BJ (cell line): ENCODE measurements at places on chromosomes 1 and 21. TPM values are rescaled to one million over a fixed set of nuclear protein-coding genes. Genes with fewer than 3 reads are reported as not detected.

GBP7 gene
- polyA plus RNA-seq = not detected in 2 replicates

ELF3 gene
- polyA plus RNA-seq = 0.02 and 0.21 TPM in 2 replicates

- DNase-seq = no peak
These were observed 10.1 kb upstream of the GPR153 start for GRCh38 chr1:6271006-6271405.

DNA sequence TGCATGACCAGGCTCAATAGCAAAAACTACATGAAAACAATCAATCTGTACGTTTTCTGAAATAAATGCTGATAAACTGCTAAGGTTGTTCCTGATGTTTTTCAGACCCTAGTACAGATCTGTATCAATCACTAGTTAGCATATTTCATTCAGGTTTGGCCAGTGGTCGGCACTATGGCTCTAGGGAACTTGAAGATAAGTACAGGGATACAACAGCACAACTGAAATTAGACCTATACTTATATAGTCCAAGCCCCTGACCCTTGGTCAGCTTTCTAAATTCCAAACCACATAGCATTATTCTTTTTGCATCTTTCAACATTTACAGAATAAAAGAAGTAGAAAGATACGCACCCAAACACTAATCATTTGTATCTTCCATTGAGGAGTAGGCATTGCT lies 142.7 kb downstream of the PLPPR4 start:
- DNase-seq = no peak

GRCh38 chr1:9881838-9882249 lies 28.2 kb downstream of the CTNNBIP1 start:
- no peak for DNase-seq

GRCh38 chr1:154342836-154343472 lies 17.6 kb downstream of the ATP8B2 start:
- DNase-seq = no peak

LENEP gene
- not detected in 2 replicates for polyA plus RNA-seq

EVI5 gene
- polyA plus RNA-seq = 8.6 and 13.0 TPM in 2 replicates

POU3F1 gene
- polyA plus RNA-seq = not detected in 2 replicates

DNA sequence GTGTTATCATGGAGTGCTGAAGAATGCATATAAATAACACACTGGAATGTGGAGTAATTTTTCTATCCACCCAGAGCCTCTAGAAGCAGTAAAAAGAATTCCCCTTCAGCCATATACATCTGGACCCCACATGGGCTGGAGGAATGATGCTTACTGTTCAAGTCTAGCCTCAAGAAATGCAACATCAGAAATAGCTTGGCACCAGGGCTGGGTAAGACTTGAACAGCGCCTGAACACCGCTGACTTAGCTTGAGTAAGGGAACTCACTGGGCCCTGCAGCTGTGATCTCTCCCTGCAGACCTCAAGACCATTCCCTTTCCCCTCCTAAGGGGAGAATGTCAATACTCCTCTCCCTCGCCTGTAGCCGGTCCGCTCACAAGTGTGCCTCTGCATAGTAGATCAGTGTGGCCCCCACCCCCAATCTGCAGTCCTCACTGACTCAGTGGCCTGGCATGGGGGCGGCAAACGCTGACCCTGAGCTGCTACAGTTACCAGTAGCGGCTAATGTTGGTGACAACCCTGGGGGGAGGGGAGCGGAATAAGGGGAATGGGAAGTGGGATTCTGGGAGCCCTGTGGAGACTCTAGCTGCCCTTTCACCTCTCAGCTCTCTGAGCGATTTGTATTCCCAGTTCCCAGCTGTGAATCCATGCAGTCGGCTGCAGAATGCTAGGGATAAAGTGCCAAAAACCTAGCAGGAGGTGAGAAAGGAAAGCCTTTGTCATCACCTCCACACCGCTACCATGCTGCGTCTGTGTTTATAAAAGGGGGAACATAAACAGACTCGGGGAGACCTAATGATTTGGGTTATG lies 483.9 kb downstream of the DISC1 start:
- DNase-seq = peak; percentile 93

GRCh38 chr1:51526248-51526647 lies 7.2 kb upstream of the EPS15 start:
- DNase-seq = no peak

TLCD4 gene
- polyA plus RNA-seq = 0.09 and 0.20 TPM in 2 replicates

HCRTR1 gene
- polyA plus RNA-seq = not detected in 2 replicates

DNA sequence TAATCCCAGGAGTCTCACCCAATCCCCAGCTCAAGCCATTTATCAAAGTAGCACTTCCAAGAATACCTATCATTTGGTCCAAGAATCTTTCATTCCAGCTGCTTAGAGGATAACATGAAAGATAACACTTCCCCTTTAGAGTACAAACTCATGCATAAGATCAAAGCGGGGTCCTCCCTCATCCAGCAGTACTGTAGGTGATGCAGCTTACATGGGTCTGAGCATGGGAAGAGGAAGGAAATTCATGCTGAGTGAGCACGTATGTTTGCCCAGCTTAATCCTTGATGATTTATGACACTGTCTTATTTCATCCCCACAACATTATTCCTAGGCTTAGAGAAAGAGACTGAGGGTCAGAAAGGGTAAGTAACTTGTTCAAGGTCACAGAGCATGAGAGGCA lies 167.1 kb upstream of the GJB5 start:
- no peak for DNase-seq

GRCh38 chr1:41720861-41721410 lies 197.8 kb downstream of the HIVEP3 start:
- DNase-seq = no peak

TNN gene
- polyA plus RNA-seq = not detected in 2 replicates

- no peak for DNase-seq
These were observed 904.5 kb downstream of the PLA2G4A start for GRCh38 chr1:187733232-187733631.

GRCh38 chr1:29708381-29708780 lies 472.1 kb downstream of the PTPRU start:
- no peak for DNase-seq

PTPN22 gene
- polyA plus RNA-seq = 0.02 and 0.06 TPM in 2 replicates

GRCh38 chr1:59332983-59333382 lies 36.1 kb downstream of the FGGY start:
- DNase-seq = peak; percentile 23

GUCA2B gene
- not detected in 2 replicates for polyA plus RNA-seq

DNA sequence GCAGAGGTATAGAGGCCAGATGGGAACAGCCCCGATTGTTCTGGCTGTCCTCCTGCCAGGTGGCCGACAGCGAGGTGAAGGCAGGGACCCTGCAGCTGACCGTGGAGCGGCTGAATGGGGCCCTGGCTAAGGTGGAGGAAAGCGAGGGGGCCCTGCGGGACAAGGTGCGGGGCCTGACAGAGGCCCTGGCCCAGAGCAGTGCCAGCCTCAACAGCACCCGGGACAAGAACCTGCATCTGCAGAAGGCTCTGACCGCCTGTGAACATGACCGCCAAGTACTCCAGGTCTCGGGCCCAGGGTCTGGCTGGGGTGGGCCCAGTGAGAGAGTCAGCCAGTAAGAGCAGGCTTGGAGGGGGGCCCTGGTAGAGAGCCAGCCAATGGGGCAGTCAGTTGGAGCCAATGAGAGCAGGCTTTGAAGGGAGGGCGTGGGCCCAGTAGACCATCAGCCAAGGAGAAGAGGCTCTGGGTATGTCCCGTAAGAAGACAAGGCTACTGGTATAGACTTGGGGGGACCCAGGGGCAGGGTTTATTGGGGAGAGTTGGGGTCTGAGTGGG lies 11.3 kb downstream of the MFAP2 start:
- no peak for DNase-seq

GRCh38 chr1:169513208-169513607 lies 27.5 kb upstream of the SLC19A2 start:
- DNase-seq = no peak

GRCh38 chr1:17607644-17608581 lies 68.4 kb downstream of the ARHGEF10L start:
- no peak for DNase-seq

CFHR1 gene
- polyA plus RNA-seq = 0.26 and 0.33 TPM in 2 replicates

DNA sequence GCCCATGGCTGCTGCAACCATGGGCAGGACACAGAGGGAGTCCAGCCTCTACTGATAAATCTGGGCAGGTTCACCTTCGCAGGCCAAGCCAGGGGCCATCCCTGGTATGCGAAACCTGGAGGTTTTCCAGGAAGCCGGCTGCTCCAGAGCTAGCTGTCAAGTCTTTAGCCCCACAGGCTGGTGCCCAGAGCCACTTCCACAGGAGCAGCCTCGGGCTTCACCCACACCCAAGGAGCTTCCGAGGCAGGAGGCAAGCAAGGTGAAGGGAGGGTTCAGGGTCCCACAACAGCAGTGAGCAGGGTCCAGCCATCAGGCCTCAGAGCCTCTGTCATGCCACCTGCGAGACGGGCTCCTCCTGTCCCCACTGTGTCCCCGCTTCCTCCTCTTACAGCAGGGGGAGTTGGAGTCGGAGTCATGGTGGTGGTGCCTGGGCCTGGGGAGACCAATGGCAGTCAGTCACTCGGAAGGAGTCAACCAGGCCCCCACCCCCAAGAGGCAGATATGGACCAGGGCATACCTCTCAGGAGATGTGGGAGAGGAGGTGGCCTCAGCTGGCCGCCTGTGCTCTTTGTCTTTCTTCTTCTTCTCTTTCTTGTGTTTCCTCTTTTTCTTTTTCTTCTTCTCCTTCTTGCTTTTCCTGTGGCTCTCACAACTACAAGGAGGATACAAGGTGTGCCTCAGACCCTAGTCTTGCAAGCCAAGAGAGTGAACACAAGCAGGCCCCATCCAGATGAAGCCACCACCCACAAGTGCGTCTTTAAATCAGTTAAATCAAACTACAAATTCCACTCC lies 2.1 kb downstream of the C1orf35 start:
- DNase-seq = no peak

DNA sequence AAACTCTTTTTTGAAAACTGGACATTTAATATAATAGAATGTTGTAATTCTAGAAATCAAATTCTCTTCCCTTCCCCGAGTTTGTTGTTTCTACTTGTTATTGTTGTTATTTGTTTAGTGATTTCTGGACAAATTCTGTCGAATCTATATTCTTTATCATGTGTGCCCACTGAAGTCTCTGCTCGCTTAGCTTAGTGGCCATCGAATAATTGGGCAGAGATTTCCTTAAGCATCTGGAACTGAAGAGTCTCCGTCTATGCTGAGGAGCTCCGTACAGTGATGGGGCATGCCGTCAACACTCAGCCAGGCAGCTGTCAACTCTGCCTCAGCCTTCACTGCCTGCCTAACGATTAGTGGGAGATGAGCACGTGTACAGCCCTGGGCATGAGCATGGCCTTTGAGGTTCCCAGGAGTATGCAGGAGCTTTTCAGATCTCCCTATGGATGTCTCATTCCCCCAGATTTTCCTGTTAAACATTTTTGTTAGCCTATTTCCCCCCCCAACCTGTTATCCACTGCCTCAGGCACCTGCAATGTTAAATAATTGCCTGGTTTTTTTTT lies 66.8 kb downstream of the SLX9 start:
- DNase-seq = no peak

GRCh38 chr1:82836213-82836972 lies 1035.7 kb downstream of the ADGRL2 start:
- no peak for DNase-seq

MAP1LC3C gene
- polyA plus RNA-seq = 0.10 and 0.23 TPM in 2 replicates

B3GALT5 gene
- polyA plus RNA-seq = 0.09 TPM in 2 replicates

GRCh38 chr1:1157426-1157913 lies 16.2 kb upstream of the TTLL10 start:
- peak; percentile 61 for DNase-seq

HPDL gene
- polyA plus RNA-seq = 0.38 and 0.56 TPM in 2 replicates

GRCh38 chr1:27136998-27137542 lies 17.9 kb downstream of the SLC9A1 start:
- DNase-seq = no peak

ANXA9 gene
- 0.07 and 0.21 TPM in 2 replicates for polyA plus RNA-seq

KIRREL1 gene
- polyA plus RNA-seq = 51.8 and 65.1 TPM in 2 replicates

PFKFB2 gene
- polyA plus RNA-seq = 1.5 and 1.9 TPM in 2 replicates

DNA sequence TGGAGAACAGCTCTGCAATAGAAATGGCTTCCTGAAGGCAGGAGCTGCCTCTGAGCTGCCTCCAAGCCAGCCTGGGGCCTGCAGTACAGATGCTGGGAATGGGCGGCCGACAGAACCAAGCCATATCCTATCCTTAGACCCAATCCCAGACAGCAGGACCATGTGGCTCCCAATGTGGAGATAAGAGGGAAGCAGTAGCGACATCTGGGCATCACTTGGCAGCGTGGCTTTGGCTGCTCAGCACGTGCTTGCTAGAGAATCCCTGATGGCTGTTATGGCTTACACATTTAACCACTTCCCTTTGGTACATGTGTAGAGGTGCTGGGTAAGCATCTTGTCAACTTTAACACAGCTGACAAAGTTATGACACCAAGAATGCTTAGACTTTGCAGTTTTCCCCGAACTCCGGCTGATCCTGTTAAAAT lies 87.7 kb downstream of the MAN1C1 start:
- no peak for DNase-seq

ATF3 gene
- polyA plus RNA-seq = 4.5 and 5.6 TPM in 2 replicates

- DNase-seq = peak; percentile 29
These were observed 91.5 kb downstream of the IER5 start for GRCh38 chr1:181179987-181180365.

DNA sequence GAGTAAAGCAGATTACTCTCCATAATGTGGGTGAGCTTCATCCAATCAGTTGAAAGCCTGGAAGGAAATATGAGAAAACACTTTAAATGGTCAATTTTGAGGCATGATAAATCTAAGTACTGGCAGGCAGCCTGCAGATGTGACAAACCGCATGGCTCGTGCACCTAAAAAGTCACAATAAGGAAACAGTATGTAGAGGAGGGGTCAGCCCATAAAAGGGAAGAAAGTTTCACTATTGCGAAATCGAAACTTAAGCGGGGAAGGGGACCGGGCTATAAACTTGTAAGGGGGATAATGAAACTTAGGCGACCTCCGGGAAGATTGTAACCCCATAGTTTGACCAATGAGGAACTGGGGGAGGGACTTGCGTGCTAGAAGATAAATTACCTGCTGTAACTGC lies 109.8 kb downstream of the PLPPR4 start:
- DNase-seq = no peak

- no peak for DNase-seq
These were observed 141.9 kb upstream of the UBE2U start for GRCh38 chr1:64061430-64062104.

HECTD3 gene
- polyA plus RNA-seq = 27.7 and 36.7 TPM in 2 replicates

- peak; percentile 4 for DNase-seq
These were observed 46.4 kb upstream of the CR2 start for GRCh38 chr1:207407655-207408260.
